ENCODE measurements at places on chromosomes 1 and 21.
A peak's percentile ranks its signal among the peaks of the same experiment; 100 is the strongest.

DNA sequence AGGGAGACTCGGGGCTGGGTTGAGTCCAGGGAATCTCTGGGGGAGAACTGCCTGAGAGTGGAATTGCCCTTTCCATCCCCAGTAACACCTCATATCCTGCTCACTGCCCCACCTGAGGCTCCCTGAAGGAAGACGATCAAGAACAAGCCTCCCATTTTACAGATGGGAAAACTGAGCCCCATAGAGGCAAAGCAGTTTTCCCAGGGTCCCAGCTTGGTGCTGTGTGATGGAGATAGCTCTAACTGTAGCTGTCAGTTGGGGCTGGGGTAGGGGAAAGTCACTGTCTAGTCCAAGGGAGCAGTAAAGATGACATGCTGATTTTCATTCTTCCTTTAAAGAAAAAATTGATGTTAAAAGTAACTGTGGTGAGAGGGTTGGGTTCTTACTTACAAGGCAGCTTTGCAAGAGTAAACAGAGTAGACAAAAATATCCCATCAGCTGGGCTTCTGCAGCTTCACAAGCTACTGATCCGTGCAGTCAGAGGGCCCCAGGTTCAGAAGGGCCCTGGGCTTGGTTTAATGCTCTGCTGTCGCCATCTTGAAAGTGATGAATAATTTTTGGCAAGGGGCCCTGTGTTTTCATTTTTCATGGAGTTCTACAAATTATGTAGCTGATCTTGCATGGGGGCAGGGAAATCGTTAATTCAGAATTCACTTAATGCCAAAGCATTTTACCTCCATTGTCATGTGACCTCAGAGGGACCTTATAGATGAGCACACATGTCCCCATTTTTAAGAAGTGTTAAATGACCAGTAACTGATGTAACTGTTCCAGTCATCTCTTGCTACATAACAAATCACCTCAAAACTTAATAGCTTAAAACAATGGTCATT, 17.6 kb upstream of the TNFRSF1B start:
- no peak for DNase-seq

- DNase-seq = no peak
Observed at GRCh38 chr1:209062863-209063262, 520.7 kb upstream of the CAMK1G start.

GRCh38 chr1:82449506-82450057, 648.8 kb downstream of the ADGRL2 start:
- no peak for DNase-seq

GRCh38 chr1:89354205-89354604, 9.7 kb upstream of the GBP6 start:
- no peak for DNase-seq

- no peak for DNase-seq
Observed at GRCh38 chr1:210978316-210978973, 155.5 kb downstream of the KCNH1 start.

- DNase-seq = peak; percentile 31
Observed at GRCh38 chr1:246117066-246117791, 389.9 kb downstream of the SMYD3 start.

- DNase-seq = no peak
Observed at GRCh38 chr1:203082231-203082505, 3.6 kb downstream of the MYOG start.

GRCh38 chr1:184931566-184931965, 42.7 kb downstream of the NIBAN1 start:
- no peak for DNase-seq

- no peak for DNase-seq
Observed at GRCh38 chr1:2258996-2259395, 30.9 kb downstream of the SKI start.

DNA sequence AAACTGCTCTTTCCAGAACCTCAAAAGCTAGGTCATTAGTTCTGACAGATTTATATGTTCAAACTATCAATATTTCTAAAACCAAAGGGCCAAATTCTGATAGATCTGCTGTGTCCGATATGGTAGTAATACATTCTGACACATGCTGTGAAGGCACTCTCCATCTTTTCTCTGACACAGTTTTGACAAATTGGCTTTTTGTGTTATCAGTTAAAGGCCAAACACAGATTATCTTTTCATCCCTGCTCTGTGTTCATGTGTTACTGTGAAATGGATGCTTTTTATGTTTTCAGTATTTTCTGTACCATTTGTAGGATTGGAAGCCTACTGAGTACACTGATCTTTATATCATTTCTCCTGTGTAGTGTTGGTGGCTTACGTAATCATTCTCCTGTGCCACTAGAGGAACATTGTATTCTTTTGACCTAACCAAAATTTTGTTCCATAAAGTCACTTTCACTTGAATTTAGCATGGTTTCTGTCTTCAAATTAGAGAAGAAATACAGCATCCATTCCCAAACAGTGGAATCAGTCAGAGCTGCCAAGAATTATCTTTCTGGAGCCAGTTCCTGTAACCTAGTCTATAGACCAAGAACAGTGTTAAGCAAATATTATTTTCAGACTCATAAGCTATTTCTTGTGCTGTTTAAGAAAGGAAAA, 137.2 kb downstream of the ADGRL2 start:
- no peak for DNase-seq

DNA sequence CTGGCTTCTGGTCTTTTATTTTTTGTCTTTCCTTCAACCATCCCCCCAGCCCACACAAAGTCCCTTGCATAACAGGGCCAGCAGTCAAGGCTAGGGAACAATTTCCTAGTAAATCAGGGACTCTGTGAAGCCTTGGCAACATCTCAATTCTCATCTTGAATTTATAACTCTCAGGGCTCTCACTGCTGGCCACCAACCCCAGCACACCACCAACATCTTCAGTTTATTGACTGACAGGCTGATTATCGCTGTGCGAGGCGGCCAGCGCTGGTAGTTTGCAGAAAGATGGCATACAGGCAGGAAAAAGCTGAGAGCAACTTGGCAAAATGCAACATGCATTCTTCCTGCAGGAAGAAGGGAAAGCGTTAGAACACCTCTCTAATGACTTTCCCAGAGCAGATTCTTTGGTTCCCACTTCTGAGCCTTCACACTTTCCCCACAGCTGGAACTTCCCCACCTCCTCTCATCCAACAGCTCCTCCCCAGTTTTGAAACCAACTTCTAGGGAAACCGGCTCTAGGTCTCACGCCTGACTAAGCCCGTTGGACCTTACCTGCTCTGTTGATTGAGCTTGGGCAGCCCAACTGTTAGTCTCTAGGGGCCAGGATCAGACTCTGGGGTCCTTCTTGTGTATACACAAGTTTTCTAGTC, 26.3 kb upstream of the CSF1 start:
- no peak for DNase-seq

DNA sequence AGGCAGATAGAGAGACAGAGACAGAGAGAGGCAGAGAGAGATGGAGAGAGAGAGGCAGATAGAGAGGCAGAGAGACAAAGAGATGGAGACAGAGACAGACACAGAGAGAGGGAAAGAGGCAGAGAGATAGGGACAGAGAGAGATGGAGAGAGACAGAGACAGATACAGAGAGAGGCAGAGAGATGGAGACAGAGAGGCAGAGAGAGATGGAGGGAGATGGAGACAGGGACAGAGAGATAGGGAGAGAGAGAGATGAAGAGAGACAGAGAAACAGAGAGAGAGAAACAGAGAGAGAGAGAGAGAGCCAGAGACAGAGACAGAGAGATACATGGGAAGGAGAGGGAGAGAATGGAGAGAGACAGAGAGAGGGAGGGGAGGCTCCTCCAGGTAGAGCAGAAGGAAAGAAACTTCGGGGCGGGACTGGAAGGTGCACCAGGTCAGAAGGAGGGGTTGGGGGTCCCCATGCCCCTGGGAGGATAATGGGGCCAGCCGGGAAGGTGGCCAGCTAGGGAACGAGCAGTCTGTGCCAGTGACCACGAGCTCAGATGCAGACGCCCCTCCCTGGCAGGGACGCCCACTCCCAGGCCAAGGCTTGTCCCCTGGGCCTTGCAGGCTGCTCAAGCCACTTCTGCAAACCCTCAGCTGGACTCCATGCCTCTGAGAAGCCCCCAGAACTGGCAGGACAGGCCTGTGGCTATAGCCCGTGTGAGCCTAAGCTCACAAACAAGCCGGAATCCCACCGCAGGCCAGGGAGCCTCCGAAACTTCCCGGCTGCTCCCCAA, 3.3 kb downstream of the FNDC10 start:
- no peak for DNase-seq

DNA sequence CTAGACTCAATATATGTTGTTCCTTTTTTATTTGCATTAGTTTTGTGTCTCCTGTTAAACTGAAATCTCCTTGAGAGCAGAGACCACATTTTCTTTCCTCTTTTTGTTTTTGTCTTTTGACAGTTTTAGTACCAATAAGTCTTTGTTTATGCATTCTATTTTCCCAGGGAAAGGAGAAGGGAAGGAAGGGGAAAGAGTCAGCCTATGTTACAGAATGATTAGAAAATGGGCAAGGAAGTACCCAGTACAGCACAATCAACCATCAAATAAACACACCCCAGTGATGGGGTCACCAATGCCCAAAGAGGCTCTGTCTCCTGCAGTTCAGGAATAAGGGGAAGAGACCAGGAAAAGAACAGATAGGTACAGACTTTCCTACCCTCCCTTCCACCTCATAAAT, 10.1 kb downstream of the ZBTB37 start:
- no peak for DNase-seq

- DNase-seq = no peak
Observed at GRCh38 chr1:226723657-226724532, 15.2 kb downstream of the ITPKB start.

DNA sequence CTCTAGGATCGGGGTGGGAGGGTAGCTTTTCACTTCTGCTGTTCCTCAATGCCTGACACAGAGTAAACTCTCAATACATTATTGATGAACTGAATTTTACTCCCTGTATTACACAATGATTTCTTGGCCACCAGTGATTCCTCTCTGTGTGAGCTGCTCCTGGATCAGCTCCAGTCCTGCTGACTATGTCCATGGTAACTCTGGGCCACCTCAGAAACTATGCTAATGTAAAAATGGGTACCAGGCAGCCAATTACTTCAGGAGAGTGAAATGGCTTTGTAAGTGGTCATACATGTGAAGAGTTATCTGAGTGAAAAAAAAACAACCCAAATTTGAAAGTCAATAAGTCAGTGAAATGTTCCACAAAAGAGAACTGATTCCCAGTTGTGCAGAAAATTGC, 311.0 kb downstream of the KCNH1 start:
- DNase-seq = no peak

GRCh38 chr1:26142159-26142558, 16.7 kb upstream of the FAM110D start:
- DNase-seq = no peak

DNA sequence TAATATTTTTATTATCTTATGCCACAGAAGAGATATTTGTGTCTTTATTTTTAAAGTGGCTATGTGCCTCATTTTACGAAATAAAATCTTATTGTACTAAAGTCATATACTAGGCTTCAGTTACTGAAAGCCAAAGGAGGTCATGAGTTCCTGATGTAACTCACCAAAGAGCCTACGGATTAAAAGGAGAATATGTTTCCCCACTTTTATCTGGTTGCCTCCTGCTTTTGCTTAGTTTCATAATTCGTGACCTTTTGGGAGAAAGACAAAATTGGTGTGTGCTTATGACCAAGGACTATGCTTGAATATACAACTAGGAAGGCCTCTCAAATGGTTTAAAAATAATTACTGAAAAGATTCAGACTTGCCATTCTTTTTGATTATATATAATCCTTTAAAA, 18.2 kb upstream of the AHCTF1 start:
- no peak for DNase-seq

DNA sequence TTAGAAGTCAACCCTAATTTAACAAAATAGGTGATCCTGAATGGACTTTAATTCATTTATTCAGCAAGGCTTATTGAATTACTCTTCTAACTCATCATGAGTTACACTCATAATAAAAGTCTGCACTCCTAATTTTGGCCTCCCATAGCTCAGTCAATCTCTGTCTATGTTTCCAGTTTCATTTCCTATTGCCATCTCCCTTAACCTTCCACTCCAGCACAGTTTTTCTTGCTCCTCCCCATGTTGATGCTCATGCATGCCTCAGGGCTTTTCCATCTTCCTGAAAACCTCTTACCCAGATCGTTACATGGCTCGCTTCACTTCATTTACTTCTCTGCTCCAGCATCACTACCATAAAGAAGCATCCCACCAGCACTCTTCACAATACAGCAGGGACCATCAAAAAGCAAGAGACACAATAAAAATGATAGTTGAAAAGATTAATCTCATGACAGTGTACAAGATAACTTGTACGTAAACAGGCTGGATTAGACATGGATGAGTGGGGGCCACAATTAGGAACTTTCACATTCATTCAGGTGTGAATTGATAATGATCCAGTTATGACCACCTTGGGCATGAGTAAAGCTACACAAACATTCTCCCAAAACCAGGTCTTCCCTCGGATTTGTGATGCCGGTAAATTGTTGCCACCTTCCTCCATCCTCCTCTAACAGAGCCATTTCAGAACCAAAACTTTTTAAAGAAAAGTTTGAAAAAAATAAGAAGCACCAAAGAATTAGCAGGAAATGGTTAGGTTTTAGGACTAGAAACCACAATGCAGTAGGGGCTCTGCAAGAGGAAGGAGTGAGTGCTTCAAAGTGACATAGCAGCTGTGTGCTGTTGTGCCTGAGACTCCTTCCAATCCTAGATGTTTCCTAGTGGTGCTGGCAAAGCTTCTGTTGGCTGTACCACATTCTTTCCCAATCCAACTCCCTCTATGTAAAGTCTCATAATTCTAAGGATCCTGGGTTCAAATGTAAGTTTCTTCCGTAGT, 89.8 kb downstream of the OLFML2B start:
- no peak for DNase-seq
